ENCODE measurements at places on chromosomes 6 and 20.

- no peak for DNase-seq
Observed at GRCh38 chr20:62420846-62421715, 6.3 kb downstream of the RBBP8NL start.

DNA sequence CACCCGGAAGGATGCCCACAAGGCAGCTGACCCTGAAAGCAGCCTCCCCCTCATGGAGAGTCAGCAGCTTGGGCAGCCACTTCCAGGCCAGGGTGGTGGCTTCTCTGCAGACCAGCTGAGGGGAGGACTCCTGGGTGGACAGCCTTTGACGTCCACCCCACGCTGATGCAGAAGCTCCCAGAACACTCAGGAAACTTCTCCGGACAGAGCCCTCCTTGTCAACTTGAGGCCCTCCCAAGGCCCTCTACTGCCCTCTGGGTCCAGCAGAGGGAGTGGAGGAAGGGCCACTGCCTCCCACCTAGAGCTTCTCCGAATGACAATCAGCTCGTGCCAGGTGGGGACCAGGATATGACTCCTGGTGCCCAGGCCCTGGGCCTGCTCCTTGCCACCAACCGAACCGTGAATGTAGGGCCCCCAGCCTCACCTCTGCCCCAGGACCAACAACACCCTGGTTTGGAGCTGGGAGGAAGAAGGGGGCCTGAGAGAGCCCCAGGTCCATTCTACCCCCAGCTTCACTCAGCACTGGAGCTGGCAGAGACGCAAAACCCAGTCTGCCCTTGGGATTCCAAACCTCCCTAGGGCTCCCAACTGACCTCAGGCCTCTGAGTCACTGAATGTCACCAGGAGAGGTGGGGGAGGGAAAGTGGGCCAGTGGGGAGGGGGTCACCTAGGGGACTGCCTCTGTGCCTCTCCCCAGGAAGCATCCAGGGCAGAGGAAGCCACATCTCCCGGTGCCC is 10.9 kb upstream of the SLC22A7 start:
- DNase-seq: no peak

DNA sequence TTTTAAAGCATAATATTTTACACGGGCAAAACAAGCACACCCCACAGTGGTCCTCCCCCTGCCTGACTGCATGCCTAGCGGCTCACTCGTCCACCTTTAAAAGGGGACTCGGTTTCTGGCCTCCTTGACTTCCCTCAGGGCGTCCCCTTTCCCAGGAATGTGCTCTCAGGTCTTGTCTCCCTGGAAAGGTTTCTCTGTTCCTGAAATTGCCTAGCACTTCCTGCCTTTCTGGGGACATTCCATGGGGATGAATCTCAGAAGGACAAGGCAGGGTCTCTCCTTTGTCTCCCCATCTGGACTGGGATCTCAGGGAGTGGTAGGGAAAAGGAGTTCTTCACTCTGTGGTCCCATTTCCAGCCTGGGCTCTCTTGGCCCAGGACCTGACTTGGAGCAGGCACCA is 4.9 kb downstream of the TCF15 start:
- no peak for DNase-seq

GRCh38 chr6:167941822-167942221 is 55.6 kb upstream of the KIF25 start:
- DNase-seq: no peak

- DNase-seq: no peak
Observed at GRCh38 chr6:14313248-14313647, 195.7 kb downstream of the CD83 start.

DNA sequence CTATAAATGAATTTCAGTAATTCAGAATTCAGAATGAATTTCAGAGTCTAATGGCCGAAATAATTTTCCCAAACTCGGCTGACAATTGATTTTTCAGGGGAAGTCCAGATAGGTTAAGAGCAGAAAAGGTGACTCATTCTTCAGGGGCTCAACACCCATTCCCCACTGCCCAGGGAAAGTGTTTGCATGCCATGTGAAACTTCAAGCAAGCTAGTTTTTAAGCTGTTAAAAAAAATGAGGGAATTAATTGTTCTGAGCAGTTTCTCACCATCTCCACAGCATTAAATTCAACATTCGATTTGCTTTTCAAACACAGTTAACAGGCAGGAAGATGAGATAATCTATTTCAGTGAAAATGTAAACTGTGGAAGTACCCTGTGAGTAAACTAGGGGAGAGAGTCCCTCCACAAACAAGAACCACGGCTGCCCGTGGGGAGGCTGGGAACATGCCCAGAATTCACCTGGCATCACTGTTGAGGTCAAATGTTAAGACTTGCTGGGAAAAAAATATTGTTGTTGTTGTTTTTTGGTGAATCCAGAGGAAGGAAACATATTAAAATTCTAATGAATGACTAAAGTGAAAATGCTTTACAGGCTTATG is 650.8 kb upstream of the AGPAT4 start:
- no peak for DNase-seq

GRCh38 chr6:19663479-19663878 is 173.7 kb upstream of the ID4 start:
- no peak for DNase-seq

- DNase-seq: no peak
Observed at GRCh38 chr6:107784669-107785068, 39.4 kb downstream of the SCML4 start.

GRCh38 chr6:109877028-109878004 is 100.8 kb upstream of the GPR6 start:
- DNase-seq: no peak

DNA sequence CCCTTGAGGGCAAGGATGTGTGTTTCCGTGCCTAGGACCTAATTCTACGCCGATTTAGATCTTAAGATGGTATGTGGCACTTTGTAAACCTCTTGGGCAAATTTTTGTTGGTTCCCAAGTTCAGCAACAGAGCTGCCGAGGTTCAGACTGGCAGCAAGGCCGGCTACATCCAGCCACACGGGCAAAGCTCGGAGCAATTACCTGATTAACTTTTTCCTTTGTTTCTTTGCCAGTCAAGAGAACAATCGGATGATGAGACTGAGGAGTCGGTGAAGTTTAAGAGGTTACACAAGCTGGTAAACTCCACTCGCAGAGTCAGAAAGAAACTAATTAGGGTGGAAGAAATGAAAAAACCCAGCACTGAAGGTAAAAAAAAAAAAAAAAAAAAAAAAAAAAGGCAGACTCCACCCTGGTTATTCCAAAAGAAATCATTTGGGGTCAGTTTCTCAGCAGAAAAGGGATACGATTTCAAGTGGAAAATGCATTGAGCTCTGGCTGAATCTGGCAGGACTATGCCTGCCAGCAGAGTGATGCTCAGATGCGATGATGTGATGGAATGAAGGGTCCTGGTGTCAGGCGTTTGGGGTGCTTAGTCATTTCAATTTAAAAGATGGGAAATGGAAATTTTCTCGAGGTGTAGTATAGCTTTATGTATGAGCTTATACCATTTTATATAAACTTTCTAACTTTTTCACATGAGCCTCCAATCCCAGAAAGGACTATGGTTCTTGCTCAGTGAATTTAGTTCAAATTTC is 171.6 kb downstream of the SASH1 start:
- no peak for DNase-seq

- DNase-seq: no peak
Observed at GRCh38 chr20:32470025-32470861, 112.1 kb downstream of the ASXL1 start.

- DNase-seq: no peak
Observed at GRCh38 chr6:67361264-67361663, 1273.8 kb upstream of the ADGRB3 start.

- DNase-seq: no peak
Observed at GRCh38 chr6:131782764-131783163, 25.1 kb upstream of the ENPP1 start.

DNA sequence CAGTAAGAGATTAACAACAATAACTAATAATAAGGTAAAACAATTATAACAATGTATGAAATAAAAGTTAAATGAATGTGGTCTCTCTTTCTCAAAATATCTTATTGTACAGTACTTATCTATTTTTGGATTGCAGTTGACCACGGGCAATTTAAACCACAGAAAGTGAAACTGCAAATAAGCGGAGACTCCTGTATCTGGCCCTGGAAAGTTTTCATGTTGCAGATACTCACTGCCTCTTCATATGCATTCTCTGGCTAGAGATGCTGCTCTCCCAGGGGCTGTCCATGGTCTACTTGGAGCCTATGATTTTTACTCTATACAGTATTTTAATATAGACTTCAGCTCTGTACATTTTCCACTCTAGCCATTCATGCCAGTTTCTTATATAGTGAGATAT is 230.8 kb downstream of the FUT9 start:
- no peak for DNase-seq

DNA sequence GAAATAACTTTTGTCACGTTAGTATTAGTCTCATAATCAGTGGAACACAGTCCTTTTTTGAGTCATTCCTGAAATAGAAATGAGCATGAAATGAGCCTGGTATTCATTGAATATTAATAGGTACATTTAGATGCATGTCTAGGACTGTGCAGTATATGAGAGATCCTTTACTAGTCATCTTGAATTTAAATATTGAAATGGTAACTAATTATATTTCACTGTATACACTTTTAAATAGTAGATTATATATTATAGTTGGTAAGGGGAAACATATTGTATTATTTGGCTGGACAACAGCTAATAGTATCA is 59.4 kb downstream of the RSPO3 start:
- DNase-seq: no peak

GRCh38 chr6:82270881-82271635 is 23.5 kb upstream of the IBTK start:
- peak; percentile 37 for DNase-seq

GRCh38 chr6:128882991-128883611 is at the start of gene LAMA2:
Gene LAMA2 (plus strand): TSS chr6:128883138. CDS start chr6:128883246, 108 bp downstream.
- DNase-seq: no peak

- no peak for DNase-seq
Observed at GRCh38 chr20:44585057-44585963, 2.9 kb downstream of the PKIG start.

GRCh38 chr20:22379472-22379871 is 204.9 kb downstream of the FOXA2 start:
- DNase-seq: no peak

DNA sequence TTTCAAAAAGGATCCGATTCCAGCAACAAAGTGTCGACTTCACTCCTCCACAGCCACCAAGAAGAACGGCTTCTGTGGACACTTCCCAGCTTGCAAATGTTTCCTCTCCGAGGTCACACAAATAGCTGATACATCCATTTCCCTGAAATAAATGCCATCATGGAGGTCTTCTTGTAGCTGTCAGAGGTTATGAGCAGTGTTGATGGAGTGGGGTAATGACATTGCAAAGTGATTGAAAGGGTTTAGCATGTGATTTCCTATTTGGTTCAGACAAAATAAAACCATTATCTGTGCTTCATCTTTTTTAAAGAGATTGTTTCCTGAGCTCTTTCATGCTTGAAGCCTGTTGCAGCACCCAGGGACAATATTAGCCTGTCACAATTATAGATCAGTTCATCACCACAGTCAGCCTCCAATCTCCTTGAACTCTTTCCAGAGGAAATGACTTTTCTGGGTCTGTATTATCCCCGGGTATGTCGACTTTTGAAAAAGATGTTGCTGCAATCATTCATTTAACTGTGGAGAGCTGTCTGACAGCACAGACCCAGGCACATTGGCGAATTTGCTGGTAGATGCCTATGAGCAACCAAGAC is 16.9 kb upstream of the KIF16B start:
- DNase-seq: no peak

DNA sequence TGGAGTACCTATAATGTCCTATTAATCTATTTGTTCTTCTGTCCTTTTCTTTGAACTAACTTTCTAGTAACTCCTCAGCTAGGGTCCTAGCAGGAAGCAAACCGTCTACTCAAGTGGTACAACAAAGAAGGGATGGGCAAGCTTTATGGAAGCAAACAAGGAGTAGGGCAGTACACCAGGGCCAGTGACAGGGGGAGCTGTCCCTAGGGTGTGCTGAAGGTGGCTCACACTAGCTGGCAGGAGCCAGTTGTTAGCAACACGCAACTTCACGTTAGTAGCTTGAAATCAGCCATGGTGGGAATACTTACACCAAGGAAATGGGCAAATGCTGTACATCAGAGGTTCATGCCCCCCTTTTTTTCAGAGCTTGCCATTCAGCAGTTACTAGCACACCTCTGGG is 74.0 kb upstream of the EYA2 start:
- DNase-seq: no peak

- DNase-seq: no peak
Observed at GRCh38 chr6:3247255-3248146, 11.2 kb upstream of the PSMG4 start.

GRCh38 chr6:48183811-48184605 is 73.0 kb upstream of the PTCHD4 start:
- DNase-seq: no peak

DNA sequence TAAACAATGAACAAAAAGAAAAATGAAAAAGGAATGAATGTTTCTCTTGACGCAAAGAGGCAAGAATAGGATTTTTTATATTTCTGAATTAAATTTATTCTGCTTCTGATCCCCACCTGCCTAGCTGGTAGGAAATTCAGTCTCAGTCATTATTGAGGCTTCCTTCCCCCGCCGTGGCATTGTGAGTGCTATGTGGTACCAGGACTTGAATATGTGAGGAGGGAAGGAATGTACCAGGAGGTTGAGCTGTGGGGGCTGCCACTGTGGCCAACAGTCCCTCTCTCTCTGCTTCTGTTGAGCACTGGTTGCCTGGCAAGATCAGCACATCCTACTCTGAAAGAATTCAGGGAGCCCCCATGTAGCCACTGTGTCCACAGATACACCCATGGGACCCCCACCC is 368.1 kb upstream of the JARID2 start:
- no peak for DNase-seq

DNA sequence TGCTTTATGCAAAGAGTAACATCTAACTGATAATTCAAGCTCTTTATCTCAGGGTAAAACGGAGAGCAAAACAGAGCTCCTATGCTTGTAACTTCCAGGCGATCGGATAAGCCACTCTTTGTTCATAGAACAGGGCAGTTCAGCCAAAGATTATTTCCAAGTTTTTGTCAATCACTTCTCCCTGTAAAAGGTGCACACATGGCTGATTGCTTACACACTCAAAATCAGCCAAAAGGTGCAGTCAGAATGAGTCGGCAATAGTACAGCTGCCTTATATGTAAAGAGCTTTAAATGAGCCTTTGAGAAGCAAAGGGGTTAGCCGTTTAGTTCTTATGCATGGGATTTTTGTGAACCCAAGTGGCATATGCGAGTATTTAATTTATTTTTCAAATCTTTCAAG is 449.6 kb upstream of the POU3F2 start:
- no peak for DNase-seq

DNA sequence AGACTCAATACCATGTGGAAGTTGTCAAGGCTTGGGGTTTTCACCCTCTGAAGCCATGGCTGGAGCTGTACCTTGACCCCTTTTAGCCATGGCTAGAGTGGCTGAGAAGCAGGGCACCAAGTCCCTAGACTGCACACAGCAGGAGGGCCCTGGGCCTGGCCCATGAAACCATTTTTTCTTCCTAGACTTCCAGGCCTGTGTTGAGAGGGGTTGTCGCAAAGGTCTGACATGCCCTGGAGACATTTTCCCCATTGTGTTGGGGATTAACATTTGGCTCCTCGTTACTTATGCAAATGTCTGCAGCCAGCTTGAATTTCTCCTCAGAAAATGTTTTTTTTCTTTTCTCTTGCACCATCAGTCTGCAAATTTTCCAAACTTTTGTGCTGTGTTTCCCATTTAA is 196.4 kb downstream of the SLC16A10 start:
- DNase-seq: no peak

GRCh38 chr6:2314641-2315040 is 69.2 kb upstream of the GMDS start:
- DNase-seq: no peak
